ENCODE measurements at places on chromosomes 13 and 19.

DNA sequence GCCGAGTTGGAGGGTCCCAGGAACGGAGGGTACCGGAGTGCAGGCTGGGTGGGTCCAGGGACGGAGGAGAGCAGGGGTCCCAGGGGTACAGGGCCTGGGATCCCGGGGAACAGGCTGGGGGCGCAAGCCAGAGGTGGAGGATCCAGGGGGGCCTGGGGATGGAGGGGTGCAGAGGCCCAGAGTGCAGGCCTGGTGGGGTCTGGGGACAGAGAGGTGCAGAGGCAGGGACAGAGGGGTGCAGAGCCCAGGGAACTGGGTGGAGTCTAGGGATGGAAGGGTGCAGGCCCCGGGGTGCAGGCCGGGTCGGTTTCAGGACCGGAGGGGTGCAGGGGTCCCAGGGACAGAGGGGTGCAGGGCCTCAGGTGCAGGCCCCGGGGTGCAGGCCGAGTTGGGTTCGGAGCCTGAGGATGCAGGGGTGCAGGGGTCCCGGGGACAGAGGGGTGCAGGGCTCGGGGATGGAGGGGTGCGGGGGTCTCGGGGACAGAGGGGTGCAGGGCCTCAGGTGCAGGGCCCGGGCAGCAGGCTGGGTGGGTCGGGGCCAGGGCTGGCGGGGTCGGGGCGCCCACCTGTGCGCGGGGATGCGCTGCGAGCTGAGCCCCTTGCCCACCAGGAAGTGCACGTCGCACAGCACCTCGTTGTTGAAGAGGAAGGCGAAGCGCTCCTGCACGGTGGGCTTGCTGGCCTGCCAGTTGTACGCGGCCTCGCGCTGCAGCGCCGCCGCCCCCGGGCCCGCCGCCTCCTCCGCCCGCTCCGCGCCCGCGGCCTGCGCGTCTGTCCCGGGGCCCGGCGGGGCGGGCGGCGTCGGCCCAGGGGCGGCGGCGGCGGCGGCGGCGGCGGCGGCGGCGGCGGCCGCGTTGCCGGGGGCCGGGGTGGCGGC lies 545 bp downstream of the BTBD2 start:
- no peak for DNase-seq

- no peak for DNase-seq
Measured at GRCh38 chr13:94209117-94209516, 270.4 kb downstream of the DCT start.

DNA sequence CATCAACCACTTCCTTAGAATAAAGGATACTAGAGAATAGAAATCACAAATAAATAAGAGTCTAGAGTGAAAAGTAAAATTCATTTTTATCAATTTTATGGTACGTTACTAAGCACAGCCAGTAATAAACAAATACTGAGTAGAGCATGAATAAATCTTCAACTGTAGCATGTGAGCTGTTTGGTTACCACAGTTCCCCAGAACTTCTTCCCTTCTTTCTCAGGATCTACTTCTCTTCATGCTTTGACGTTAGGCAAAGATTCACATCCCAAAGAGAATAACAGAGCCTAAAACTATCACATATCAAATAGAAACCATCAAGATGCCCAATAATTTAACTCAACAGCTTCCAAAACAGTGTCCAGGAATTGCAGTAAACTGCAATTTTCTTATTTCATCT lies 7.4 kb downstream of the RUBCNL start:
- no peak for DNase-seq

DNA sequence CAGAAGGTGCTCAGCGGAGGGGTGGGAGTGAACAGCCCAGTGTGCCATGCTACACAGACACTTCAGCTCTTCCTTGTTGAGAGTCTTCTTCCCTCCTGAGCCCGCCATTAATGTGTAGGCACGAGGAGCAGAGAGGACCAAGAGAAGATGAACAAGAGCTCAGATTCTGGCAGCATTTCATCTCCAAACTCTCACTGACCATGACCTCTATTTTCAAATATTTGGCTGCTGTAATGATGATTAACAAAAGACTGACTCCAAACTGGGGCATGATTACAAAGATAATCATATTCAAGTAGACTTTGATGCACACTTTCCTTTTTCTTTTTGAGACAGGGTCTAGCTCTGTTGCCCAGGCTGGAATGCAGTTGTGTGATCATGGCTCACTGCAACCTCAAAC lies 236.5 kb downstream of the DCLK1 start:
- DNase-seq: no peak
